ENCODE measurements at places on chromosomes 1 and 21.
A peak's percentile ranks its signal among the peaks of the same experiment; 100 is the strongest.

DNA sequence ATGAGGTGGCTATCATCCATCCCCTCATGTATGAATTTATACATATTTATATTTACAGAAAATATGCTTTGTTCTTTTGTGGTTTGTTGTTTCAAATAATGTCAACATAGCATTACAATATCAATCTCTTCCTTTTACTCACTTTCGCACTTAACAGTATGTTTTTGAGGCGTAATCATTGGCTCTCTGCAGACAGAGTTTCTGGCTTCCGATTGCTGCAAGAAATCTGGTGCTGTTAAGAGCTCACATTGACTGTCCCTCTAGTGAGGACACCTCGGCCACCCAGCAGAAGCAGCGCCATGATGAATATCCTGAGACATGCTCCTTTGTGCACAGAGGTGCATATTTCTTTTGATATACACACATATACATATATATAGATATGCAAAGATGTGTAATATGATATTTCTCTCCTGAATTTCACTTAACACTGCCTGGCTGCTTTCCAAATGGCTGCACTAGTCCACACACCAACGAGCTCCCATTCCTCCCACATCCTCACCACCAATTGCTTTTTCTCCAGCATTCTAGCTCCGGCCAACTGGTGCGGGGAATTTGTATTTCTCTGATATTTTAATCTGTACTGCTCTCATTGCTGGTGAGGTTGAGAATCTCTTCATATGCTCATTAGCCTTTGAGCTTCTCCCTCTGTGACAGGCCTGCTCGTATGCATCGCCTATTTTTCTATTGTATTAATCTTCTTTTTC, 248.4 kb downstream of the SIPA1L2 start:
- DNase-seq, result no peak

- DNase-seq, result peak; percentile 49
Measured at GRCh38 chr1:83998498-83999315, at the start of gene TTLL7. Gene TTLL7, minus strand, starts transcription at chr1:83999132. Its CDS starts 46,921 bp downstream, at chr1:83952211.

DNA sequence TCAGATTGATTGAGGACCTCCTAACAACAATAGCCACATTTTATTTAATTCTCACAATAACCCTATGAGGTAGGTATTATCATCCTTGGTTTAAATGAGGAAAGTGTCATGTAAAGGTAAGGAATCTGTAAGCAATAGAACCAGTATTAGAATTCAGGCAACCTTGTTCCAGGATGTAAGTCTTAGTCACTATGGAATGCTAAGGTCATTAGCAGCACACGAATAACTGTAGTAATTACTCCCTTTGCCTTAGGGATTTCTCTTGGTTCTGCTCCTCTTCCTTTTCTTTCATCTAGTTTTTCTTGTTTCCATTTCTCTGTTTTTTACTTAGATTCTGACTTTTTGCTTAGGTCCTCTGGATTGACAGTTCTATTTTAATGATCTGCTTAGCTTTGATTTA, 23.1 kb upstream of the ATP6V1G3 start:
- no peak for DNase-seq

DNA sequence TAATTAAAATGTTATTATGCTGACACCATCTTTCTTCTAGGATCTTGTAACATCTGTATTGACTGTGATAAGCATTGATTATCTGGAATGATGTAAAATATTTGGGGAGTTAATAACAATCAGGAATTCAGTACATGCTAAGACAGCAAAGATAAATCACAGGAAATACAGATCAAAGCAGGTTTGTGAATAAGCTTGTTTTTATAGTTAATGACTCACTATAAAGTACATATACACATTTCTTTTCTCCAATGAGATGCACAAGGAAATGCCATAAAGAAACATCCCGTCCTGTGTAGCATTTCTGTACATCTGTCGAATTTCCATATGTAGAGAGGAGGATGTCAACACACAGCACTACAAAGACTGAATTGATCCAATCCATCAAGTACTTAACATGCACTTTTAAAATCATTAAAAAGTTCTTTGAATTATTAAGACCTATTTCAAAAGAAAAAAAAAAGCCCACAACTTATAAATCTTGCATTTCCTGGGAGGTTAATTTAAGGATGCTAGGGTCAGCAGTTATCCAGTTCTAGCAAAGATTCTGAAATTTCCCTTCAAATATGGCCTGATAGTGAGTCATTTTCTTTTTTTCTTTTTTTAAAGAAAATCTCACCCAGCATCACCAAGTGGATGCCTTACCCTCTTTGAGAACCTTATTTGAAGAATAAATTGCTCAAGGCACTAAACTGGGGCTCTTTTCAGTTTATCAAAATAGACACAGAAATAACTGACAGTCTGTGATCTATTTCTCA, 243.2 kb upstream of the NR5A2 start:
- no peak for DNase-seq

GRCh38 chr21:38903690-38904139, 98.0 kb downstream of the ETS2 start:
- no peak for DNase-seq

DNA sequence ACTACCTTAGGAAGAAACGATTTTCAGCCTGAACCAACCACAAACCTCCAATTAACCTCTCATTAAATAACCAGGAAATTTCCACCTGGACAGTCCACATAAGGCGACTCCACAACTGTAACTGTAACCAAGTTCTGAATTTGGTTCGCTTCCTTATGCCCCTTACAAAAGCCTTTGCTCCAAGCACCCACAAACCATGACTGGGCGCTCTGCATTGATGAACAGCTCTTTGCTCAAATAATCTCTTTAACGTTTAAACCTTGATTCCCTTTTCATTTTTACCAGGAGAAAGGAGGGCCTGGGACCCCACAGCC, 38.2 kb upstream of the ZNF124 start:
- no peak for DNase-seq

- DNase-seq, result no peak
Measured at GRCh38 chr1:44408212-44408582, 3.1 kb downstream of the RNF220 start.

- no peak for DNase-seq
Measured at GRCh38 chr1:205310976-205311704, 10.4 kb downstream of the NUAK2 start.

DNA sequence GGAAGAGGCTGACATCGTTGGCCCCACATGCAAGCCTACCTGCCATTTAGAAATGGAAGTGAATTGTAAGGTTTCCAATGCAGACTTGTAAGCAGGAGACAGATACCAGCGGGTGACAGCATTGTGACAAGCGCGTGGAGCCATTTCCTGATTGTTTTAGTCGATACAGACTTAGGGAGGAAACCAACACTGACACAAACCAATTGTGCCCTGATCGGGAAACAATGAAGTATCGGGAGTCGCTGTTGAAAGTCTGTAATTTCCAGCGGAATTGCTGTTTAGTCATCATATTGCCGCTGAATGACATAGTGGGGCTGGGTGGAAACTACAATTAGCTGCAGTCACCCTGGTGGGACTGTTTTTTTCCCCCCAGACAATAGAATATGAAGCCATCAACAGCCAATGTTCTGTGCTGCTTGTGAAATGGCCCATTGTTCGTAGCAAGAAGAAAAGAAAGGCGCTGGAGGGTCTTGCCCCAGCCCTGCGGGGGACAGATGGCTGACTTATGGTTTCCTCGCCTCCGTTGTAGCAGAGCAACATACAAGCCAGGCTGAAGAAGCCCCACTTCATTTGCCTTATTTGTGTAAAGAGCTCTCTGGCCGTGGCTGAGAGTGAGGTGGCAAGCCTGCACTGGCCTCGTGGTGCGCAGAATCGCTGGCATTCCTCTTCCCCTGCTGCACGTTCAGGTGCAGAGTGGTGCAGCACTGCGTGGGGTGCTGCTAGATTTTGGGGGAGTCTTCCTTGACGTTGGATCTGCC, 462.7 kb downstream of the CAMTA1 start:
- no peak for DNase-seq

- DNase-seq, result no peak
Measured at GRCh38 chr1:160978510-160978927, 23.9 kb upstream of the ITLN2 start.

DNA sequence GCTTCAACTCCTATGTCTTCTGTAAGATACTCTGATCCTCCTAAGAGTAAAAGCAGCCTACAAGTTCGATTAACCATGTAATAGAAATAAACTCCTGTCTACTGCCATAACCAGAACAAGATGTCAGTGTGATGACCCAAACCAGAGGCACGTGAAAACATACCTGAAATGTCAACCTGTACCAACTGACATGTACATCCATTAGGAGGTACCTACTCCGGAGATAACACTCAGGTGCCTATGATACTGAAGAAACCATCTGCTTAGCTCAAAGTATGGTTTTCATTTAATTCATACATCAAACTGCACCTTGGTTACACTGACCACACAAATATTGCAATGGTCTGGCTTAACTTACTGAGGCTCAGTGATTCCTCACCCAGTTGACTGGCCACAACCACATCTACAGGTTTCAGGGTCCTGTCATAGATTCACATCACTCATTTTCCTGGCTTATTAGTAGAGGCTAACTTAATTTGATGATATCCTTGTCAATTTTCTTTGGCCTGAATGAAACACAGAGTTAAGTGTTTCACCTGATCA, 4.4 kb downstream of the ITPKB start:
- DNase-seq, result no peak

GRCh38 chr1:201734786-201735185, 94.2 kb upstream of the IPO9 start:
- no peak for DNase-seq

GRCh38 chr1:64302971-64303370, 99.5 kb downstream of the UBE2U start:
- no peak for DNase-seq

GRCh38 chr21:34642211-34643075, 26.4 kb upstream of the CLIC6 start:
- no peak for DNase-seq

DNA sequence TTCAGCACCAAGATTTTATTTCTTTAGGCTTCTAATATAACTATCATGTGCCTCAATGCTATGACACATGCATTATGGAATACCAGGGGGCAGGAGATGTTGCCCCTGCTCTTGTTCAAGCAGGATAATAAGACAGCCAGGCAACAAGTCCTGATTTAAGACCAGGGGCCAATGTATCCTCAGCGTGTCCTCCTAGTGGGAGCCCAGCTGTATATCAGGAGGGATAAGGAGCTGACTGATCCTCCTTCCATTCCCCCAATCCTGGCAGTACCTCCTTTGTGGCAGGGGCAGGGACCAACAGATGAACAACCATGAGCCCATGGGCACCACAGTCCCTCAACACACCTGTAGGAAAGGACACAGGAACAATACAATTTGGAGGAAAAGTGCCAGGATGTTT, 29.3 kb downstream of the SORT1 start:
- DNase-seq, result no peak

DNA sequence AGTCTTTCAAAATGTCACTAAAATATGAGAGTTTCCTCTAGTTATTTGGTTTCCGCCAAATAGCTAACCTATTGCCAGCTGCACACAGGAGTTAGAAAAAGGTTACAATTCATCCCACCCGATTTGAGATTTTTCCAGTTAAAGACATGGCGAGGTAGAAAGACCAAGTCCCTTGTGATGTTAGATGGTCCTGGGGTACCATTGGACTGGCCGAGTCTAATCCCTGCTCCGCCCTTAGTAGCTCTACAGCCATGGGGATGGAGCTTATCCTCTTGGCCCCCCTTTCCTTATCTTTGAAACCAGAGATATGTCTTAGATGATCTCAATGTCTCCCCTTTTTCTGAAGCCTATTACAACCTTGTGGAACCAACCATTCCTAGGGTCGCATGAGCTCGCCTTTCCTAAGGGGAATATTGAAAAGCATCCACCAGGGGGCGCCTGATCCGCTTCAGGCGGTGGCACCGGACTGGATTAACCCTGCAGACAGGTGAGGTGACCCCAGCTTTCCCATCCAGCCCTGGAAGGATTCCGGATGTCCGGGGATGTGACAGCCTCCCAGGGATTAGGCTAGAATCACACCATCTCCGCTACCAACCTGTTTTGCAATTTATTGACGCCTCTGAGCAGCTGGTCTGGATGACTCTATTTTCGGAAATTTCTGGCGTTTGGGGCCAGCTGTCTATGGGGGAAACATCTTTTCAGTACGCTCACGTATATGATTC, 68.3 kb upstream of the SIM2 start:
- peak; percentile 14 for DNase-seq

DNA sequence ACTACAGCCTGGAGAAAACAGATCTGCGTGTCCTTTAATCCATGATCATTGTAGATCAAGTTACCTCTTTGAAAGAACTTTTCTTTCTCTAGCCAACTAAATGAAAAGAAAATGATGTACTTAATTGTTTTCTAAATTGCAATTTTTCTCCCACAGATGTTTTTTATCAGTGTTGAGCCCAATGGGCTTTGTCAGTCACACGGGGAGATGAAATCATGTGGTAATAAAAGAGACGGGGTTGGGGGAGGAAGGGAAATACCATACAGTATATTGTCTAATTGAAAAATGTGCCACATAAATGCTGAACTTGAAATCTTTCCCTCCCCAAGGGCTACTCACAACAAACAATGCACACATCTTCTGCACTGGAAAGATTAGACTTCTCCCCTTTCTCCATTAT, 58.4 kb downstream of the NTMT2 start:
- no peak for DNase-seq

DNA sequence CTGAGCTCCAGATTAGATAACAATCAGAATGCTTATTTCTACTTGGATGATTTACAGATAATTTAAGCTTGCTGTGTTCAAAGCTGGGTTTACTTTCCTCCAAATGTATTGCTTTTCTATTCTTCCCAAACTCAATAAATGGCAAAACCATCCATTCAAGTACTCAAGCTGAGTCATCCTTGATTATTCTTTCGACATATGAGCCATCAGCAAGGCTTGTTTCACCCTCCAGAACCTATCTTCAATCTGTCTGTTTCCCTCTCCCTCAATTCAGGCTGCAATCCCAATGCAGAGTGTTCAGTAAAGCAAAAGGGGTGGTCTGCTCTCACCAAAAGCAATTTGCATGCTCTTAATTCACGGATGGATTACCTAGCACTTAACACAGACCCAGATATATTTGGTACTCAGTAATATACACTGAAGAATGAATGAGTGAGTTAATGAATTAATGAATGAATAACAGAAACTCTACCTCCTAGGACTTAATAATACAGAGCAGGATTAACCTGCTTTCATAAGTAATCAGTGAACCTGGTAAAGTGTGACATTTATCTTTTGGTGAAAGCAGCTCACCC, 41.9 kb downstream of the DDR2 start:
- no peak for DNase-seq

GRCh38 chr1:184552446-184552845, 165.6 kb downstream of the C1orf21 start:
- no peak for DNase-seq

- no peak for DNase-seq
Measured at GRCh38 chr1:47190857-47191256, 1.0 kb upstream of the PDZK1IP1 start.

DNA sequence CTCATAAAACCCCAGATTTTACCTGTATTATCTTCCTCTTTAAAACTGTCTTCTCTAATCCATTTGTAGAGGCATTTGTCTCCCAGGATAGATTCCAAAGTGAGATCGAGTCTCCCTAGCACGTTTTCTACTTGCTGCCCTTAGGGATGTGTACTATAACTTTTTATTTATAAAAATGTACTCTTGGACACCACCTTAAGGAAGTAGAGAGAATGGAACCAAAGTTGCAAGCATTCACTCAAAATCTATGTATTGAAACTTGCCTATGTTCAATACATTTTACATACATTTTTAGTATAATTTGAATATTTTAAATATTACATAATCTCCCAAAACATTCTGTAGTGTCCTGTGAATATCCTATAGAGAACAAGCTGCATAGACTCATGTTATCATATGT, 842 bp upstream of the SPRR2A start:
- no peak for DNase-seq

Data from CD4-positive, alpha-beta T cell treated with Interferon gamma for 1 hour (primary cell).